ENCODE measurements at places on chromosomes 1 and 21.

DNA sequence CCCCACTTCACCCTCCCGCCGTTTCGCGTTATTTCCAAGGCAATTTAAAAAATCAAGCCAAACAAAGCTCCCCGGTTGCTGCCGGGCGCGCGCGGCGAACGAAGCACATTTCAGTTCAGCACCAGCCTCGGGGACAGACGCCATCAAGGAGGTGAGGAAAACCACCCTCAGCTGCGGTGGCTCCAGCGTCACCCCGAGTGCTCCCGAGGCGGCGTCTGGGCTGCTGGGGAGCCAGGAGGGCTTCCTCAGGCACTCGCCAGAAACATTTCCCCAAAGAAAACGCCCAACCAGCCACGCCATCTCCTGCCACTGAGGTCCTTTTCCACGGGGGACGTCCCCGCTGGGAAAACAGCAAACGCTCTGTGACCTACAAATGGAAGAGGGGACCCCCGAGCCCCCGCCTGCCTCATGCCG is 623 bp downstream of the GNG4 start:
- no peaks in the 10 kb centered on the region for H3K36me3 ChIP-seq
- peaks cover 72% of the 10 kb centered on the region for H3K27me3 ChIP-seq
- peak overlapping the region; percentile 39 for H3K27ac ChIP-seq
- H3K4me3 ChIP-seq: peak overlapping the region; percentile 70

DNA sequence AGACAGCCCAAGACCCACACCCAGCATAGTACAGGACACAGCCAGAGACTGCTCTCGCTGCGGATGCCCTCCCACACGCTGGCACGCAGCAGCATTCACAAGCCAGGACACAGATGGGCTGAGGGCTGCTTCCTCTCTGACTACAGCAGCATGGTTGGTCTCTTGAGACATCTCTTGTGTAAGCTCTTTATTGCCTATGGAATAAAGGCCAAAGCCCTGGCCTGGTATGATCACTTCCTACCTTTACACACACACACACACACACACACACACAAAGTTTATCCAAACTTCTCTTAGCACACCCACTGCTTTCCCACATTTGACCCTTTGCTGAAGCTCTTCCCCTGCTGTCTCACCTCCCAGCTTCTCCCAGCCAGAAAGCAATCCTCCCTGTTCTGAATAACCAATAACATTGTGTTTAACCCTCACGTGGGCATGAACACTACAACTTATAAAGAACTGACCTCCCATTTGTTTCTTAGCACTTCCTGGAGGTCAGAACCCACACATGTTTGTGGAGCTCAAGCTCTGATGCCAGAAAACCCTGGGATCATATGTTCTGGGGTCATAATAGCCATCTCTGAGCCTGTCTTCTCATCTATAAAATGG is 1.2 kb upstream of the LUZP1 start:
- H3K27ac ChIP-seq: peak overlapping the region; percentile 0
- peak; percentile 25 for DNase-seq

DNA sequence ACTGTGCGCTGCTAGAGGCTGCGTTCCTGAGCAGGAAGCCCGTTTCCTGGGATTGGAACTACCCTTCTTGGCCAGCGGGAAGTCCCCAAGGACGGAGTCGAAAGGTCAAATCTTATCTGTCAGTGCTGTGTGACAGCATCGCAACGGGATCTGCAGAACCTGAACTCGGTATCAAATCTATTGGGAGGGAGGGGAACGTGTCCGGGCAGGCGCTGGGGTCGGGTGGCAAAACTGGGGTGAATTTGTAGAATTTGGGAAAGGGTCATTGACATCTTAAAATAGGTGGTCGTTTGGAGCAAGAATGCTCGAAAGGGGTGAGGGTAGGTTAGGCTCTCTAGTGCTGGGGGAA is 725 bp upstream of the ARPC5 start:
- H3K4me3 ChIP-seq: peak overlapping the region; percentile 99
- H3K27ac ChIP-seq: peak overlapping the region; percentile 99
- peaks cover 30% of the 10 kb centered on the region for H3K4me1 ChIP-seq

DNA sequence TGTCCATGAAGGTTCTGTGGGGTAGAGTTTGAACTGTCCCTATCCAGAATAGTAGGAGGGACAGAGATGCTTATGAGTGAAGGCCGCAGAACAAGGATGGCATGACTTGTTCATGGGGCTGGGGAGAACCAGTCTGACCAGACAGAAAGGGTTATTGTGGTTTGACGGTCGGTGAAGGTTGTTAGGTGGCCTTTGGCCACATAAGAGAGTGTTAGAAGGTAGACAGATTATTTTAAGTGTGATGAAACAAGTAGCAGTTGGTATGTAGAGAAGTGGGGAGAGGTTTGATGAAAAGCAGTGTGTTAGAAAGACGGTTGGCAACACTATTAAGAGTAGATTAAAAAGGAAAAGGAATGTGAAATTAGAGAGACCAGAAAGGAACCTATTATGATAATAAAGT is 355.1 kb downstream of the DISC1 start:
- H3K4me3 ChIP-seq: no peak overlapping the region
- no peak overlapping the region for H3K27ac ChIP-seq
- H3K4me1 ChIP-seq: peaks cover 14% of the 10 kb centered on the region
- no peak for DNase-seq
- H3K36me3 ChIP-seq: no peaks in the 10 kb centered on the region
- no peaks in the 10 kb centered on the region for H3K27me3 ChIP-seq

- no peaks in the 10 kb centered on the region for H3K4me1 ChIP-seq
- peaks cover 14% of the 10 kb centered on the region for H3K27me3 ChIP-seq
- no peak overlapping the region for H3K4me3 ChIP-seq
- DNase-seq: no peak
- no peak overlapping the region for H3K27ac ChIP-seq
These were observed 345.5 kb upstream of the DUSP10 start for GRCh38 chr1:222087221-222087920.

DNA sequence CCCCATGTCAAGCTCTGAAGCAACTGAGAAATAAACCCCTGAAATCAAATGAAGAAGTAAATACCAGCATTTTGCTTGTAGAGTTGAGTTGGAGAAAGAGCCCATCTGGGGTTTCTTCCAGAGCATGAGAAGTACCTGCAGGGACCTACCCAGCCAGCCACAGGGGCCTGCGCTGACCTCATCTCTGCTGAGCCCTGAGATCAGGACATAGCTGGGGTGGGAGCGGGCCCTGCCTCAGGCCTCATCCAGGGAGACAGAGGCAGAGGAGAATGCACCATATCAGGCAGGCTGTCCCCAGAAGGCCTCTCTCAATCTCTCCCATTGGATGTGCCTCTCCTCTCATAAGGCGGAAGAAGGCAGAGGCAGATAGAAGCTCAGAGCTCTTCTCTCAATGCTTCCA is 27.6 kb downstream of the RUNX1 start:
- H3K4me3 ChIP-seq: no peak overlapping the region
- peaks cover 89% of the 10 kb centered on the region for H3K4me1 ChIP-seq
- H3K36me3 ChIP-seq: peaks cover 8% of the 10 kb centered on the region
- H3K27me3 ChIP-seq: no peaks in the 10 kb centered on the region

DNA sequence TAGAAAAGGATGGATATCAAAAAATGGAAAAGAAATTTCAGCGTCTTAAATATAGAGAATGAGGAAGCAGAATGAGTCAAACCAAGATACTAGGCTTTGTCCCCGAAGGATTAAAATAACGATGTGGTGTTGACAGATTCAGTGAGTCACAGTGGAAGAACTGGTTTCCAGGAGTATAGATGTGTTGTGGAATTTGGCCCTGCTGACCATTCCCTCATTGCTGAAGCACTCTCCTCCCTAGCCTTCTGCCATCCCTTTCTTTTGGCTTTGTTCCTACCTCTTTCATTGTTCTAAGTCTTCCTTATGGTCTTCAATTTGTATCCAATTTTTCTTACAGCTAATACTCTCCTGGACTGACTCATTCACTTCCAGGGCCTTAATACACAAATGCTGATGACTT is 23.1 kb upstream of the USP25 start:
- H3K4me3 ChIP-seq: no peak overlapping the region
- no peak for DNase-seq
- H3K36me3 ChIP-seq: peaks cover 2% of the 10 kb centered on the region
- no peaks in the 10 kb centered on the region for H3K27me3 ChIP-seq

DNA sequence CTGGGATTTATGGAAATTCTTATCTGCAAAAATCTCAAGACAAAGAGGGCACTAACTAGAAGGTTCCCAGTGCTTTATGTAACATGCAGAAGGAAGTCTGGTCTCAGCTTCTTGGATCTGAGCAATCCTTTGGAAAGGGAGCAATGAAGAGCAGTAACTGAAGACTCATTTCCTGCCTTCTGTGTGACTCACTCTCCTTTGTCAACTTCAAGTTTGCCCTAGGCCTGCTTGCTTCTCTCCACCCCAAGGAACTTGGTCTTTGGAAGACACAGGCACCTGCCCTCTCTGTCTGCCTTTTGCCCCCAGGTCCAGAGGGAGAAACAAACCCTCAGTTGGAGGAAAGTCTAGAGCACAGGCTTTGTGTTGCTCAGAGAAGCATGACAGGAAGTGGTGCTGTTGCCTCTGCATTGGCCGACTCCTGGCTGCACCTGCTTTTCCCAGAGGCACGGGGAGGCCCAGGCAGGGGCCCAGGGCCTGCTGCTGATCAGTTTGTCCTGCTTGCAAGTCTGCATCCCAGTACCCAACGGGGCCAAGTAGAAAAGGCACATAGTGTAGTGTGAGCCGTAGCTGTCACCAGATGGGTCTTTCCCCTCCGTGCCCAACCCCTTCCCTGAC is 137.2 kb downstream of the DHRS3 start:
- no peak for DNase-seq
- peak overlapping the region; percentile 83 for H3K27ac ChIP-seq
- H3K36me3 ChIP-seq: peaks cover 42% of the 10 kb centered on the region
- H3K4me1 ChIP-seq: peaks cover 65% of the 10 kb centered on the region

GRCh38 chr1:65170511-65171142 is 22.6 kb downstream of the AK4 start:
- no peak overlapping the region for H3K4me3 ChIP-seq
- no peaks in the 10 kb centered on the region for H3K36me3 ChIP-seq
- DNase-seq: no peak
- no peak overlapping the region for H3K27ac ChIP-seq
- H3K27me3 ChIP-seq: peaks cover 10% of the 10 kb centered on the region

DNA sequence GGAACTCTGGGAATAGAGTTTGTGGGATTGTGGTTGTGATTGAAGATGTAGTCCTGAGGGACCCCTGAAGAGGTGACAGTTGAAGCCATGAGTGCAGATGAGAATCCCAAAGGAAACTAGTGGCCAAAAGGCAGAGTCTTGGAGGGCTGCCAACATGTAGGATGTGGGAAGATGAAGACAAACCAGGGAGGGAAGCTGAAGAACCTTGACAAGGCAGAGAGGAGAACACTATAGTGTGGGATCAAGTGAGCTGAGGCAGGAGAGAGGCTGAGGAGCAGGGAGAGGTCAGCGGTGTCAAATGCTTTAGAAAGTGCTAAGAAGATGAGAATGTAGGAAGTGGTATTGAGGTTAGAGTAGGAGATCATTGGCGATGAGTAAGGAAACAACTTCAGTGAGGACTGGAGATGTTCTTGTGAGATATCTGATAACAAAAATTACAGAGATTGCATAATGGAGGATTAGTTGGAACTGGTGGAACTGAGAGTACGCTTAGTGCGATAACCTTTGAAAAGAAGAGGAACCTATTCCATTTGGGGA is 88.5 kb upstream of the VCAM1 start:
- peak overlapping the region; percentile 3 for H3K27ac ChIP-seq
- no peak for DNase-seq
- no peaks in the 10 kb centered on the region for H3K36me3 ChIP-seq
- H3K4me1 ChIP-seq: peaks cover 26% of the 10 kb centered on the region
- H3K27me3 ChIP-seq: peaks cover 9% of the 10 kb centered on the region

GRCh38 chr1:115714572-115715141 is 53.9 kb downstream of the CASQ2 start:
- no peak for DNase-seq
- no peaks in the 10 kb centered on the region for H3K4me1 ChIP-seq
- peaks cover 7% of the 10 kb centered on the region for H3K27me3 ChIP-seq
- no peak overlapping the region for H3K27ac ChIP-seq

DNA sequence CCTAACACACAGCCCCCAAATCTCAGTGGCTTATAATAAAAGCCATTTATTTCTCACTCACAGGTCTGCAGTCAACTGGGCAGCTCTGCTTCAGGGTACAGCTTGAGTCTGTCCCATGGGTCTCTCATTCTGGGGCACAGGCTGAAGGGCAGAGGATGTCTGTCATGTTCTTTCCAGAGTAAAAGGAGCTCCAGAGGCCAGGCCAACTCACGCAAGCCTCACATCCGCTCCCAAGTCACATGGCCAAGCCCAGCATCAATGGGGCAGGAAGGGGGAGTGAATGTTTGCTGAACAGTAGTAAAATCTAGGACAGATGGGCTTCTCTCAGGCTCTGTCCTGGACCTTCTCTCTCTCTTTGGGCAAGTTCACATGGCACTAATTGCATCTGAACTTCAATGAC is 7.1 kb upstream of the SSBP3 start:
- peaks cover 32% of the 10 kb centered on the region for H3K4me1 ChIP-seq
- H3K27me3 ChIP-seq: peaks cover 5% of the 10 kb centered on the region
- no peaks in the 10 kb centered on the region for H3K36me3 ChIP-seq
- no peak for DNase-seq
- H3K27ac ChIP-seq: peak overlapping the region; percentile 48
- H3K4me3 ChIP-seq: peak overlapping the region; percentile 39

- peak overlapping the region; percentile 95 for H3K4me3 ChIP-seq
- H3K27me3 ChIP-seq: no peaks in the 10 kb centered on the region
- peaks cover 29% of the 10 kb centered on the region for H3K4me1 ChIP-seq
- peaks cover 40% of the 10 kb centered on the region for H3K36me3 ChIP-seq
These were observed 758 bp downstream of the RAD54L start for GRCh38 chr1:46248122-46248920.
